NCI-H1092 treated with DMSO at 0.1 percent for 48 hours (cell line): ENCODE measurements at places on chromosomes 1 and 21.

- DNase-seq, result no peak
Observed at GRCh38 chr1:42679364-42679983, 2.7 kb upstream of the YBX1 start.

DNA sequence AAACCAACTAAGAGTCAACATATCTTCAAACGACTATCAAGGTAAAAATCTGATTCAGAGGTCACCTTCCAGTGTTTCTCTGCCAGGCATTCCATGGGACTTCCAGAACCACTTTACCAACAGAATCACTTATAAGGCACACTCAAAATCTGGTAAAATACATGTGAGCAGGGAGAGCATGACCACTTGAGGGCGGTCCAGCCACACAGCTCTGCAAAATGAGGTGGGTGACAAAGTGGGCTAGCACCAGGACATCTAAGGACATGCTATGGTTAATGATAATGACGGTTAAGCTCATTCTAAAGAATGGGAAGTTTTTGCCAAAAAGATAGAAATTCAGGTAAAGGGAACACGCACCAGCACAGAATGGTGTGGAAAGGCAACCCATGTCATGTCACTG is 24.5 kb upstream of the GLIS1 start:
- DNase-seq, result no peak

GRCh38 chr1:171566467-171566866 is 55.6 kb upstream of the MYOCOS start:
- no peak for DNase-seq

GRCh38 chr1:25817840-25818501 is 1.8 kb upstream of the MTFR1L start:
- no peak for DNase-seq

DNA sequence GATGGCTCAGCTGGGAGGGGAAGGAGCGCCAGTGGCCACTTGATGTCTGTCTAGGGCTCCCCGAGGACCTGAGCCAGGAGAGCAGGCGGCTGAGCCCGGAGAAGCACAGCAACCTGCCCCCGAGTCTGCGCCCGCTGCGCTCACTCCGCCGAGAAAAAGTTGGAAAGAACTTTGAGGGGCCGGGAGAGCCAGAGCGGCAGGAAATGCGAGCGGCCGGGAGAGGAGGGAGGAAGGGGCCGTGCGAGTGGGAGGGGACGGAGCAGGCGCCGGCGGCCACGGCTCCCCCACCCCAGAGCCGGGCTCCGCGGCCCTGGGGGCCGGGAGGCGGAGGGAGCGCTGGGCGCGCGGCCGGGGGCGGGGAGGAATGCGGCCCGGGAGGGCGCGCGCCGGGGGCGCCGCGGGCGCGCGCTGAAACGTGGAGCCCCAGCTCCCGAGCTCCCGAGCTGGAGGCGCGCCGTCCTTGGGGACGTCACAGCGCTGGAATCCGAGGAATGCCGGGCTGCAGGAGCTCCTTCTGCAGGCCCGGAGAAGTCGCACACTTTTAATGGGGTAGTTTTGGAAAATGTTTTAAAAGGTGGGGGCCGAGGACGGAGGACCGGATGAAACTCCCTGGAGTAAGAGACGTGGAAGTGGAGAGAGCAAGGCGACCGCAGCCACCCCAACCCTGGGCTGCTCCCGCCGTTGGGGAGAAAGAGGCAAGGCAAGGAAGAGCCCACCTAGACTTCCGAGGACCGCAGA is at the start of gene PTPN14:
Gene PTPN14, minus strand, starts transcription at position 167 of the 738 bp plus-strand sequence. CDS start 86,799 bp downstream, outside the sequence.
- peak; percentile 26 for DNase-seq
